ENCODE measurements at places on chromosomes 3 and 15. TPM values are rescaled to one million over a fixed set of nuclear protein-coding genes. Genes with fewer than 3 reads are reported as not detected.

DNA sequence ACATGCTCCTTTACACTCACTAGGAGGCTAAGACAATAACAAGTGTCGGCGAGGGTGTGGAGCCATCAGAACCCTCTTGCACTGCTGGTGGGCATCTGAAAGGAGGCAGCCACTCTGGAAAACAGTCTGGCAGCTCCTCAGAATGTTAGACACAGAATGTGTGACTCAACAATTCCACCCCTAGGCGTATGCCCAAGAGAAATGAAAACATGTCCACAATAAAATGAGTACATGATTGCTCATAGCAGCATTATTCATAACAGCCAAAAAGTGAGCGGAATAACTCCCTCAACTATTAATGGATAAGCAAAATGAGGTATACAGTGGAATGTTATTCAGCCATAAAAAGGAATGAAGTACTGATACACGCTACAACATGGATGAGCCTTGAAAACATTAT lies 57.8 kb downstream of the WNT7A start:
- DNase-seq = no peak
- H3K4me1 ChIP-seq = no peaks in the 10 kb centered on the region

GRCh38 chr3:14411988-14412387 lies 9.6 kb downstream of the SLC6A6 start:
- no peak for DNase-seq
- H3K27me3 ChIP-seq = no peaks in the 10 kb centered on the region
- no peaks in the 10 kb centered on the region for H3K4me1 ChIP-seq
- no peak overlapping the region for H3K27ac ChIP-seq
- H3K36me3 ChIP-seq = peaks cover 10% of the 10 kb centered on the region
- H3K4me3 ChIP-seq = no peak overlapping the region

Gene NUP210
- polyA plus RNA-seq = 10.5 TPM

DNA sequence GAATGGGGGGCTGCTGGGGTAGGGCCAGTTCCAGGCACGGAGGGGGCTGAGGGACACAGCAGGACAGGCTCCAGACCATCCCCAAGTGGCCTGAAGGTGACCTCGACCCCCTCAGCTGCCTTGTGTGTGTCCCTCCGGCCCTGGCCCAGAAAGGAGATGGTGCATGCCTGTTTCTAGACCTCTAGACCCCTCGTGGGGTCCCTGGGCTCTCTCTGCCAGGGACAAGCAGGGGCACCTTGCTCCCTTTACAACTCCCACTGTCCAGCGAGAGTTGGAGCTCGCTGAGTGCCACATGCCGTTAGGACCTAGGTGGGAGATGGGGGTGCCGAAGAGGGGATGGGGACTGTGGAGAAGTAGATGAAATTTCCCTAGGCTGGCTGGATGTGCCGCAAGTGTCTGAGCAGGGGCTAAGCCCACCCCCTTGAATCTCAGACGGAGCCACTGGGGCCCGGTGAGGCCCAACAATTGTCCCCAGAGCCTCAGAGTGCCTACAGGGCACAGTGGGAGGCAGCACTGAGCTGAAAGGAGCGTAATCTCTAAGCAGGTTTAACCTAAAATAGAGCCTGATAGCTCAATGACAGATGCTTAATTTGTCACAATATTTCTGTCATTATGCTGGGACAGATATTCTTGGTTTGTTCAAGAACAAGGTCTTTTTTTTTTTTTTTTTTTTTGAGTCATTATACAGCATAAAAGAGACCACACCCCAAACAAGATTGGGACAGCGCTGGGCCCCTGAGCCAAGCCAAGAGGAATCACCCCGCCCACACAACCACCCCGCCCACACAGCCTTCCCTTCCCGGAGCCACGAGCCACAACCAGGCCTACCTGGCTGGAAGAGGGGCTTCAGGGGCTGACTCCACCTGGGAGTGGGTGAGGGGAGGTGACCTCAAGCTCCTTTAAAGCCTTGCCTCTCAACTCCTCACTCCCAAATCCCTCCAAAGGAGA lies 23.6 kb upstream of the KLF13 start:
- H3K4me3 ChIP-seq = no peak overlapping the region
- no peak for DNase-seq
- no peaks in the 10 kb centered on the region for H3K4me1 ChIP-seq

DNA sequence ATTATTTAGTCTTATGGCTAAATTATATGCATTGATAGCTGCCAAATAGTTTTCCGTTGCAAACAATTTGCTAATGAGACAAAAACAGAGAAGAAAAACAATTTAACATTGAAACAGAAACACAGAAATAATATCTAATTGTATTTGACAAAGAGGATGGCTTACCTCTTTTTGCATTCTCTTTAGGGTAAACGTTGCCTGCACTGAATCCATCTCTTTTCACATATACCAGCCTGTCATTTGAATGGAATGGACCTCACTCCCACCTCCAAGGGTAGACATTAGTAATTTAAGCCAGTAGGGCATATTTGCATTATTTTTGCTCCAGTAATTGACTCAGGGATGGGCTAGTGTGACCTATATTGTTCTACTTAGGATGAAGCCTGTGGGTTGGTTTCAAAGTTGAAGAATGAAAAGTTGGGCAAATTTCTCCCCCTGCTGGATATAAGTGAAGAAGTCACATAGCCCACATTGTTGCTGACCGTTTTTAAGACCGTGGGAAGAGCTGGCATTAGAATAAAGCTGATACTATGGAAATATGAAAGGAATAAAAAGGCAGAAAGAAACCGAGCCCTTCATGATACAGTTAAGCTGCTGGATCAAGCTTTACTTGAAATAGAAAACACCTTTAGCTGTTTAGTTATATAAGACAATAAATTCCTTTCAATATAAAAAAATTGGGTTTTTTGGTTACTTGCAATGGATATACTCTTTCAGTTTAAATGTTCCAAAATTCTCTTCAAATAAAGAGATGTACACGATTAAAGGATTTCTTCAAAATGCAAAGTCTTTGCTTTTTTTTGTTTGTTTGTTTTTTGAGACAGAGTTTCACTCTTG lies 26.9 kb downstream of the PIERCE2 start:
- H3K36me3 ChIP-seq = no peaks in the 10 kb centered on the region
- H3K4me1 ChIP-seq = no peaks in the 10 kb centered on the region
- no peak overlapping the region for H3K27ac ChIP-seq
- no peaks in the 10 kb centered on the region for H3K27me3 ChIP-seq
- H3K4me3 ChIP-seq = no peak overlapping the region

Gene PRTG
- not detected for polyA plus RNA-seq

DNA sequence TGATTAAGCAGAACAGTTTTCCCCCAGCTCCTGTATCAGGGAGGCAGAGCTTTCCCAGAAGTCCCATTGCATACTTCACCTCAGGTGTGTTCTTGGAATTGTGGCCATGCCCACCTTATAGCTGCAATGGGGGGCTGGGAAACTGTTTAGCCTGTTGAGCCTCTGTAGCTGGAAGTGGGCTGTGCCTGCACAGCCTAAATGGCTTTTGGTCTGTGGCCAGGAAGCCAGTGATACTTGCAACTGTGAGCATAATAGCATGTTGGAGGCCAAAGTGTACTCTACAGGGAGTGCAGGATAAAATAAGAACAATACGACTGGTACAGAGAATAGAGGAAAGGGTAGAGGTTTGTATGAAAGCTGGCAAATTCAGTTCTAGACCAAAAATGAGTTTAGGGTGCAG lies 248.5 kb downstream of the PTPRG start:
- H3K27me3 ChIP-seq = no peaks in the 10 kb centered on the region
- DNase-seq = peak; percentile 72
- H3K4me1 ChIP-seq = no peaks in the 10 kb centered on the region

Gene ZNF660
- 0.51 TPM for polyA plus RNA-seq

- DNase-seq = no peak
- H3K4me3 ChIP-seq = no peak overlapping the region
- peak overlapping the region; percentile 42 for H3K27ac ChIP-seq
- H3K4me1 ChIP-seq = no peaks in the 10 kb centered on the region
Measured at GRCh38 chr15:60840703-60841411, 361.9 kb upstream of the ICE2 start.

DNA sequence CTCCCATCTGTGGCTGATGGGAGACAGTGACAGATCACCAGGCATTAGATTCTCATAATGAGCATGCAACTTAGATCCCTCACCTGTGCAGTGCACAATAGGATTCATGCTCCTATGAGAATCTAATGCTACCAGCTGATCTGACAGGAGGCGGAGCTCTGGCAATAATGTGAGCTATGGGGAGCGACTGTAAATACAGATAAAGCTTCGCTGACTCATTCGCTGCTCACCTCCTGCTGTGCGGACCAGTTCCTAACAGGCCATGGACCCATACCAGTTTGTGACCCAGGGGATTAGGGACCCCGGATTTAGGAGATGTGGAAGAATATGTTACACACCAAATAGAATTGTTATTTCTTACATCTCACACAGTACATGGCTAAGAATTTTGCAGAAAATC lies 6.7 kb downstream of the ARGFX start:
- peak; percentile 82 for DNase-seq
- no peaks in the 10 kb centered on the region for H3K27me3 ChIP-seq
- H3K27ac ChIP-seq = no peak overlapping the region
- no peaks in the 10 kb centered on the region for H3K4me1 ChIP-seq

Gene WDR93
- polyA plus RNA-seq = not detected

DNA sequence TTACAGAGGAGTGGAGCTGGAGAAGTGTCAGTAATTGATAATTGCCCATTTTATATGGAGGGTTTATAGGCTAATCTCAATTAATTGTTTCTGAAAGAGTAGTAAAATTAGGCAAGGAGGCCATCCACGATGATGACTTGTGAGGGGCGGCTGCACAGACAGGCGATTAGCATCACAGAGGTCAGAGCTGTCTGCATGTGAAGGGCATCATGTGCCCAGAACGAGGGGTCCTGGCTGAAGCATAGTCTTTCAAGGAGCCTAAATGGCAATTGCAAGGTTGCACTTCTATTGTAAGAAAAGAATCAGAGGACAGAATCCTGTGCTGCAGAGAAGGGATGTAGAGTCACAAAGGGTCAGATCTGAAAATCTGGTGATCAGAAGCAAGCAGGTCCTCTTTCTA lies 196.6 kb downstream of the EBLN2 start:
- H3K27me3 ChIP-seq = no peaks in the 10 kb centered on the region
- no peak overlapping the region for H3K4me3 ChIP-seq
- peaks cover 9% of the 10 kb centered on the region for H3K4me1 ChIP-seq
- H3K36me3 ChIP-seq = no peaks in the 10 kb centered on the region
- no peak overlapping the region for H3K27ac ChIP-seq

DNA sequence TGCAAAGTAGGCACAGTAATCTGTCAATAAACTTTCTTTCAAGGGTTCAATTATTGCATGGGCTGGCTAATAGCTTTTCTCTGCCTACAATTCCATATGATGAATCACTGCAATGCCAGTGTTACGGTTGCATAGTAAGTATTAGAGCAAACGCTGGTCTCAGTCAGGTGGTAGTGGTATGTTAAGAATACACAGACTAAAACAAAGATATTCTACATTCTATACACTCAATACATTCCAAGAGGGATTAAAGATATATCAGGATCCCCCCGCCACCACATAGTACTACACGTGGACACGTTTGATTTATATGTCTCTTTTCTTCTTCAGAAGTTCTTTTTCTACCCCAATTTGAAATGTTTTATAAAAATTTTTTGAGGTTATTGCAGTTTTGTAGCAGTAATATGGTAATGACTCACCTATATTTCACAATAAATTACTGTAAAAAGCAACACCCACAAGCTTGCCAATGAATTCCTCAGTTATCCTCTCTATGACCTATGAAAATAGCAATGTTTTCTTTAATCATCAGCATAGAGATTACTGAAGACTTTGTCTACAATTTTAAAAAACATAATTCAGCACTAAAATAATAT lies 68.2 kb downstream of the CD200R1L start:
- no peak overlapping the region for H3K4me3 ChIP-seq
- DNase-seq = no peak
- no peak overlapping the region for H3K27ac ChIP-seq
- no peaks in the 10 kb centered on the region for H3K36me3 ChIP-seq

DNA sequence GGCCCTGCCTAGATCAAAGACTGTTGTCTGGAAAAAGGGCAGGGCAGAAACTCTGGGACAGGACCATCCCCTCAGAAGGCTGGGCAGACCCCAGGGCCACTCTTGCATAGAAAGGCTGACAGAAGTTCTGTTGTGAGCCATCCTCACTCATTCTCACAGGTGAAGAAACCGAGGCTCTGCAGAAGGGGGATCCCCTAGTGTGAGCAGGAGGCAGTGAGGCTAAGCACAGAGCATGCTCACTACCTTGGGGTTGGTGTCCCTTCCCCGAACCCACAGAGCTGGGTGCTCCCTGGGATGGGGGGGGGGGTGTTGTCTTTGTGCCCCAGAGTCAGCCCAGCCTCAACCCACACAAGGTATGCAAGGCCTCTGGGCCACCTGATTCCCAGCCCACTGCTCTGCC lies 50.9 kb upstream of the TMEM115 start:
- no peaks in the 10 kb centered on the region for H3K36me3 ChIP-seq
- DNase-seq = no peak
- H3K4me3 ChIP-seq = no peak overlapping the region
- H3K4me1 ChIP-seq = no peaks in the 10 kb centered on the region

Gene XYLB
- polyA plus RNA-seq = 33.0 TPM

GRCh38 chr15:90209591-90209990 lies 8.5 kb downstream of the SEMA4B start:
- H3K4me1 ChIP-seq = peaks cover 8% of the 10 kb centered on the region
- H3K27ac ChIP-seq = peak overlapping the region; percentile 100
- no peak for DNase-seq
- no peak overlapping the region for H3K4me3 ChIP-seq
- no peaks in the 10 kb centered on the region for H3K27me3 ChIP-seq
- H3K36me3 ChIP-seq = peaks cover 2% of the 10 kb centered on the region

Gene WDR49
- polyA plus RNA-seq = 5.6 TPM

Gene CSPG4
- 0.22 TPM for polyA plus RNA-seq

Gene SEC22A
- polyA plus RNA-seq = 11.7 TPM

Gene TSPAN3
- 334 TPM for polyA plus RNA-seq

DNA sequence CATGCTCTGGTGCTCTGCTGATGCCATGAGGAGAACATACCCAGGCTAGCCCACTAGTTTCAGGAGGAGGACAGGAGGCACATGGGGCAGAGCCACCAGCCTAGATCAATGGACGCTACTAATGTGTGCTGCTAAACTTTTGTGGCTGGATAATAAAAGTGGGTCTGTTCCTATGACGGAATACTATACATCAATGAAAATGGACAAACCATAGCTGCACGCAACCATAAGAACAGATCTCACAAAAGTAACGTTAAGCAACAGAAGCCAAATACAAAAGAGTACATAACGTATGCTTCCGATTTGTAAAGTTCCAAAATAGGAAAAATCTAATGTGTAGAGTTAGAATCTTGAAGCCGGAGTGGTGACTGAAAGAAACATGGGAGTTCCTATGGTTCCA lies 11.5 kb downstream of the B4GALT4 start:
- H3K36me3 ChIP-seq = peaks cover 44% of the 10 kb centered on the region
- H3K4me3 ChIP-seq = no peak overlapping the region
- peaks cover 19% of the 10 kb centered on the region for H3K4me1 ChIP-seq
- no peak for DNase-seq

Gene THBS1
- 69.8 TPM for polyA plus RNA-seq
